ENCODE measurements at places on chromosomes 3 and 15. TPM values are rescaled to one million over a fixed set of nuclear protein-coding genes. Genes with fewer than 3 reads are reported as not detected.

- no peak for DNase-seq
These were observed 75.4 kb upstream of the POMGNT2 start for GRCh38 chr3:43181202-43181821.

GATA2 gene
- 12.8 TPM for total RNA-seq

GRCh38 chr15:68418611-68419161 lies 13.3 kb downstream of the ITGA11 start:
- DNase-seq, result no peak

EIF4A2 gene
- total RNA-seq, result 224 TPM

DNA sequence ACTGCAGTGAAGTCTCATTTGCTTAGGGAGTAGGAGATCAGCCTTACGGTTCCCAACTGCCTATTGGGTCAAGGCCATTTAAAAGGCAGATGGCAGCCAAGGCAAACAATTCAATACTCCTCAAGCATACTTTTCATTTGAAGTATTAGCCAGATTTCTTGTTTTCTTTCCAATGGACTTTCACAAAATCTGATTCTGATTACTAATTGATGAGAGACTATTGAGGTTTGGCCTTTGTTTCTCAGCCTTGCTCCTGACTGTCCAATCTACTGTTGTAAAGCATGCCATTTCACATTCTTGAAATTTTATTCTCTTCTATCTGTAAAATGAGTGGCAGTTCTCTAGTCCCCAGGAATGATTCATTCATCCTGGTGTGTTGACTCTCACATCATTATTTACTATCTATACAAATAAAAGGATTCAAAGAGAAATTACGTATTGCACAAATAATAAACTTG lies 166.2 kb upstream of the TGFBR2 start:
- DNase-seq, result no peak

DNA sequence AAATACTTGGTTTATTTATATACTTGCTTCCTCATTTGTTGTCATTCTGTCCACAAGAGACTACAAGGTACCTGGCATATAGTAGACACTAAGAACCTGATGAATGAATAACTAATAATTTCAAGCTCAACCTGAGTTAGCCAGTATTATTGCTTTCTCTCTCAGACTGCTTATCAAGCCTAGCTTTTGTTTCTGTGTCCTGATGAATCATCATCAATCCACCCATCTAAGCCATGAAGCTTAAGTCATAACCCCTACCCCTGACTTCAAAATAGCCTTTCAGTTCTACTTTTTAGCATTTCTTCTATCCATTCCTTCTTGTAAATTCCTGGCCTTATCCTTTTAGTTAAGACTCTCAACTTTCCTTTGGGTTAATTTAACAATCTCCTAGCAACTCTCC lies 420.8 kb downstream of the EPHA6 start:
- DNase-seq, result no peak

SUSD5 gene
- total RNA-seq, result 0.76 TPM

PPP2R3A gene
- 13.3 TPM for total RNA-seq

ABI3BP gene
- total RNA-seq, result 68.7 TPM

GRCh38 chr15:42071717-42072116 lies 22.6 kb downstream of the PLA2G4D start:
- DNase-seq, result no peak

DNA sequence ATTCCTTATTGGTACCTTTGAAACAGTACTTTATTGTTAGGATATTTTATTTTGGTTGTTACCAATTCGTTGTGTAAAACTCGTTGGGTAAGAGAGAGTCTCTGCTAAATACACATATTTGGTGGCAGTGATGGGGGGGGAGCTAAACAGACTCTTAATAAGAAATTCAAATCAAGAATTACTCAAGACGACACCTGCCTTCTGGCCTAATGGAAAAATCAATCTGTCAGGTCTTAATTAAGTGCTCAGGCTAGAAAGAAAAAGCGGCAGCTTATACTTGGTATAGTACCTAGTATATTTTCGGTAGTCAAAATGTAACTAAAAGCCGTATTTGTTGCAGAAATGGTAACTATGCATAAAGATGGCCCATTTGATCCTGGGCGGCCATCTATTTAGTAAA lies 18.2 kb downstream of the FOXP1 start:
- DNase-seq, result no peak

CHRFAM7A gene
- total RNA-seq, result not detected

IRAK2 gene
- 8.1 TPM for total RNA-seq

NXPE3 gene
- total RNA-seq, result 1.7 TPM
